NCI-H2107 (cell line): ENCODE measurements at places on chromosomes 2 and 18.

DNA sequence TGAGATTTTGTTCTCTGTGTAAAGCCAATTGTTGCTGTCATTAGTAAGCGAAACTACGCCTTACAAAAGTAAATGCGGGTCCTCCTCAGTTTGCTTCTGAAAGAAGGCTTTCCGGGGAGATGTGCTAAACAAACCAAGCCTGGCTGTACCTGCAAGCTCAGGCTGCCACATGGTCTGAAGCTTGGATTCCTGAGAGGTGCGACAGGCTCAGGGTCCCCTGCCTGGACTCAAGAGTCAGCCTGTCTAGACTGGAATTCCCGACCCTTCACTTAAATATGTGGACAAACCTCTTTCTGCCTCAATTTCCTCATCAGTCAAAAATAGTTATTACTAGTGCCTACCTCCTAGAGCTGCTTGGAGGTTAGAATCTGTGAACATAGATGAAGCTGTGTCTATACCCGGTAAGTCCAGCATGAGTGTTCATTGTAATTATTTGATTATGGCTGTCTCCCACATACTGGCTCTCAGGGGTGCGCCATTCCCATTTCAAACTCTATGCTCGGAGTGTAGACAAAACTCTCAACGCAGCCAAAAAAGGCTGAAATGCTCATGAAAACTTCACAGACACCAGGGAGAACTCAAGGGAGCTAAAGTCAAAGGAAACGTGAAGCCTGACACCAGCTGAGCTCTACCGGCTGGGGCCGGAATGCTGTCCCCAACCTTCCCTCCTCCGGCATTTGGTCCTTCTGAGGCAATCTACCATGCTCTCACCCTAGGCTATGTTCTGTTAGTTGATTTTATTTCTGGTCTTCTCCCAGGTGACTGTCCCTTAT lies 31.4 kb downstream of the SOWAHC start:
- no peak for DNase-seq

DNA sequence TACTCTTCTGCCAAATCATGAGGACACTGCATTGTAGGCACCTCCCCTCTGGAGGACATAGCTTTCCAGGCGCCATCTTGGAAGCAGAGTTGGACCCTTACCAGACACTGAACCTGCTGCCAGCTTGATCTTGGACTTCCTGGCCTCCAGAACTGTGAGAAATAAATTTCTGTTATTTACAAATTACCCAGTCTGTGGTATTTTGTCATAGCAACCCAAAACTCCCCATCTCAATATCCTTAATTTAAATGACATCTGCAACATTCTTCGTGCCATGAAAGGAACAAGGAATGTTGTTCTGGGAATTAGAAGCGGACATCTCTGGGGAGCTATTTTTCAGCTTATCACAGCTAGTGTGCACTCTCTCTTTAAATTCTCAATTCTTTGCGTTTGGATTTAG lies 57.4 kb upstream of the CHRNA1 start:
- DNase-seq, result no peak

GRCh38 chr2:38836791-38837190 lies 38.9 kb downstream of the DHX57 start:
- no peak for DNase-seq

- no peak for DNase-seq
Measured at GRCh38 chr18:10923141-10923540, 226.2 kb downstream of the PIEZO2 start.
